ENCODE measurements at places on chromosomes 5 and 9. TPM values are rescaled to one million over a fixed set of nuclear protein-coding genes. Genes with fewer than 3 reads are reported as not detected.

- no peaks in the 10 kb centered on the region for H3K27me3 ChIP-seq
- H3K36me3 ChIP-seq, result no peaks in the 10 kb centered on the region
- H3K27ac ChIP-seq, result no peak overlapping the region
- H3K4me3 ChIP-seq, result no peak overlapping the region
Observed at GRCh38 chr9:24439456-24439855, 106.2 kb downstream of the IZUMO3 start.

GRCh38 chr9:4299005-4299795 is 668 bp downstream of the GLIS3 start:
- DNase-seq, result peak; percentile 76
- peak overlapping the region; percentile 88 for H3K27ac ChIP-seq
- H3K4me1 ChIP-seq, result peaks cover 55% of the 10 kb centered on the region
- H3K27me3 ChIP-seq, result peaks cover 26% of the 10 kb centered on the region

GRCh38 chr5:125106271-125106670 is 359.8 kb upstream of the ZNF608 start:
- no peaks in the 10 kb centered on the region for H3K36me3 ChIP-seq
- no peaks in the 10 kb centered on the region for H3K4me1 ChIP-seq
- H3K4me3 ChIP-seq, result no peak overlapping the region
- no peaks in the 10 kb centered on the region for H3K27me3 ChIP-seq

Gene TPPP
- polyA plus RNA-seq, result 0.83 TPM

GRCh38 chr5:56358703-56359681 is 125.9 kb upstream of the ANKRD55 start:
- no peak for DNase-seq
- H3K27ac ChIP-seq, result no peak overlapping the region
- no peaks in the 10 kb centered on the region for H3K27me3 ChIP-seq
- no peaks in the 10 kb centered on the region for H3K4me1 ChIP-seq
- no peaks in the 10 kb centered on the region for H3K36me3 ChIP-seq

- no peaks in the 10 kb centered on the region for H3K36me3 ChIP-seq
- DNase-seq, result no peak
- H3K27me3 ChIP-seq, result peaks cover 5% of the 10 kb centered on the region
- H3K27ac ChIP-seq, result no peak overlapping the region
- peaks cover 12% of the 10 kb centered on the region for H3K4me1 ChIP-seq
- H3K4me3 ChIP-seq, result no peak overlapping the region
Observed at GRCh38 chr9:137880160-137880975, 2.8 kb downstream of the CACNA1B start.

Gene WNT8A
- polyA plus RNA-seq, result not detected

Gene GNA14
- 1.7 TPM for polyA plus RNA-seq

- H3K36me3 ChIP-seq, result no peaks in the 10 kb centered on the region
- no peak for DNase-seq
- H3K4me3 ChIP-seq, result no peak overlapping the region
- no peaks in the 10 kb centered on the region for H3K27me3 ChIP-seq
- H3K4me1 ChIP-seq, result no peaks in the 10 kb centered on the region
Observed at GRCh38 chr5:109612278-109612905, 77.3 kb upstream of the MAN2A1 start.

Gene GLRA1
- not detected for polyA plus RNA-seq

GRCh38 chr5:147216552-147217154 is 18.2 kb upstream of the STK32A start:
- H3K27me3 ChIP-seq, result peaks cover 4% of the 10 kb centered on the region
- no peak for DNase-seq
- H3K4me3 ChIP-seq, result no peak overlapping the region
- H3K4me1 ChIP-seq, result no peaks in the 10 kb centered on the region

DNA sequence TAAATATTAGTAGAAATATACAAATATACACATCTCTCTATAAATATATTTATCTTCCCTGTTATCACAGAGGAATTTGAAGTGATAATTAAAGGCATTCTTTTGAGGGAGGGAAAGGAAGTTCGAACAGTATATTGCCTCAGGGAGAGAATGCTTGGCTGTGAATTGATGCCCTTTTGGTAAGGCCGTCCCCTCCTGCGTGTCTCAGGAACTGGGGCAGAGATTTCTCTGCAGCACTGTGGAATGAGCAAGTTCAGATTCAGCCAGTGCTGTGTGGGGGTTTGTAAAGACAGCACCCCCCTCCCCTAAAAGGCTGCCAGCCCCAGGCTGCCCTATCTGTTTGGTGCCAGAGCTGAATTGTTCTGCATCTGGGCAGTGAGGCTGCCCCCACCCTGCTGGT is 42.0 kb downstream of the UBE2QL1 start:
- no peak overlapping the region for H3K4me3 ChIP-seq
- H3K27ac ChIP-seq, result no peak overlapping the region
- no peaks in the 10 kb centered on the region for H3K4me1 ChIP-seq
- DNase-seq, result no peak
- no peaks in the 10 kb centered on the region for H3K36me3 ChIP-seq

DNA sequence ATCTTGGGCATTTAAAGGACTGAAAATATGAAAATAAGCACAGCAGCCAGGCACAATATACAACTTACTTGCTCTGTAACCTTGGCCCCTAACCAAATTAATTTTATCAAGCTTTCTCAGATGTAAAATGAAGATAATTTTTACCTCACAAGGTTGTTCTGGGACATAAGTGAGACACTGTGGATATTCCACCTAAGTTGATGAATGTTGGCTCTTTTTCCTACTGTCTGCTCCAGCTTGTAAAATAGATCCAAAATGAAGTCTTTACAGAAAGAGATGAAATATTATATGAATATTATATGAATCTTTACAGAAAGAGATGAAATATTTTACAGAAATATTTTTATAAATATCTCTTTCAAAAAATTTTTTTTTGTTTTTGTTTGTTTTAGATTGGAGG is 270.1 kb downstream of the DNAH5 start:
- no peak overlapping the region for H3K4me3 ChIP-seq
- H3K36me3 ChIP-seq, result no peaks in the 10 kb centered on the region
- H3K27me3 ChIP-seq, result no peaks in the 10 kb centered on the region
- no peak overlapping the region for H3K27ac ChIP-seq
- DNase-seq, result no peak

DNA sequence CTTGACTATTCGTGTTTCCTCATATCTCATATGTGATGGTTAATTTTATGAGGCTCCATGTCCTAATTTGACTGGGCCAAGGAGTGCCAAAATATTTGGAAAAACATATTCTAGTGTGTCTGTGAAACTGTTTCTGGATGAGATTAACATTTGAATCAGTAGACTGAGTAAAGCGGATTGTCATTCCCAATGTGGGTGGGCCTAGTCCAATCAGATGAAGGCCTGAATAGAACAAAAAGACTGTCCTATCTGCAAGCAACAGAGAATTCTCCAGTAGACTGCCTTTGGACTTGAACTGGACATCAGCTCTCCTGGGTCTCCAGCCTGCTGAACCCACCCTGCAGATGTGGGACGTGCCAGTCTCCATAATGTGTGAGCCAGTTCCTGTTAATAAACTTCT is 13.5 kb upstream of the SLCO4C1 start:
- H3K4me1 ChIP-seq, result no peaks in the 10 kb centered on the region
- no peak overlapping the region for H3K27ac ChIP-seq
- H3K27me3 ChIP-seq, result no peaks in the 10 kb centered on the region

Gene ACTBL2
- not detected for polyA plus RNA-seq

DNA sequence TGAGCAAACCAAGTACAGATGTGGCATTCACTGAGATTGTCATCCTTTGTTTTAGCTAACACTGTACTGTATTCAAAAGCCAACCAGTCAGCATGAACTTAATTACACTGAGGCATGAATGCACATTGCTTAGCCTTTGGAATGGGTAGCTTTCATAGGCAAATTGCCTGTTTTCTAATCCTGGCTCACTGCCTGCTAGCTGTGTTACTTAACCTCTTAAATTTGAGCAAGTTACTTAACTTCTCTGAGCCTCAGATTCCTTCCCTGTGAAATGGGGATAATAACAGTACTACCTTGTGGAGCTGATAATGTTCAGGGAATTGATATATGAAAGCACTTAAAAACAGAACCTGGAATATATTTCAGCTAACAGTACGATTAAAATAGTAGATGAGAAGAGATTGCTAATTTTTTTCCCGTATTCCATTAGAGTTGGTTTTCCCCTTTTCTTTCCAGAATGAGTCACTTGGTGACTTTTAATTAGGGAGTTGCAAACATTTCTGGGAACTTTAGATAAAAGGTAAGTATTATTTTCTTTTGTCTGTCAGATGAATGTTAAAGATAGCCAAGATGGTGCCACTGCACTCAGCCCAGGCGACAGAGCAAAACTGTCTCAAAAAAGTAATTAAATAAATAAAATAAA is 43.9 kb downstream of the ARRDC3 start:
- H3K4me1 ChIP-seq, result no peaks in the 10 kb centered on the region
- H3K4me3 ChIP-seq, result no peak overlapping the region
- H3K27ac ChIP-seq, result no peak overlapping the region
- no peaks in the 10 kb centered on the region for H3K27me3 ChIP-seq
- no peaks in the 10 kb centered on the region for H3K36me3 ChIP-seq

GRCh38 chr5:171705036-171705435 is 80.6 kb upstream of the SMIM23 start:
- peaks cover 8% of the 10 kb centered on the region for H3K27me3 ChIP-seq
- H3K4me1 ChIP-seq, result no peaks in the 10 kb centered on the region
- H3K27ac ChIP-seq, result no peak overlapping the region
- H3K36me3 ChIP-seq, result no peaks in the 10 kb centered on the region

DNA sequence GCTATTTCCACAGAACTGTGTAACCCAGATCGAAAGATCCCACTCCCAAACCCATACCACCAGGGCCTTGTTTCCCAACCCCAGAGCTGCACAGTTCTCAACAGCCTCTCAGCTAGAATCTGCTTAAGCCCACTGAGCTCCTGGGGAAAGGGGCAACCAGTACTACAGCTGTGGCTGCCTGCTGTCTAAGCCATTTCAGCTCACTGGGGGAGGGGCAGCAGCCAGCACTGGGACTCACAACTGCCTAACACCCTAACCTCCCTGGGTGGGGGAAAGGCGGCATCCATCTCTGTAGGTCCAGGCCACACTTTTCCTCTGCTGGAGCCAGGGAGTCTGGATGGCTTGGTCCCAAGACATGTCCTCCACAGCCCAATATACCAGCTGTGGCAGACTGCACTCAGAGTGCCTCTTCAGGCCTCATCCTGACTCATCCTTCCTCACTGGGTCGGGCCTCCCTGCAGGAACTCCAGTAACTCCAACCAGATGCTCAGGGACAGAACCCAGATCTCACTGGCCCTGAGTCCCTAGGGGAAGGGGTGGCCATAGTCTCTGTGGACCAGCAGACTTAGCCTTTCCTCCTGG is 241.4 kb downstream of the HINT1 start:
- no peak for DNase-seq
- no peaks in the 10 kb centered on the region for H3K36me3 ChIP-seq
- no peak overlapping the region for H3K27ac ChIP-seq
- H3K27me3 ChIP-seq, result no peaks in the 10 kb centered on the region

GRCh38 chr9:114962809-114963208 is 32.4 kb upstream of the TNFSF8 start:
- no peak overlapping the region for H3K27ac ChIP-seq
- H3K27me3 ChIP-seq, result no peaks in the 10 kb centered on the region
- no peak overlapping the region for H3K4me3 ChIP-seq
- no peak for DNase-seq
- no peaks in the 10 kb centered on the region for H3K36me3 ChIP-seq
- peaks cover 8% of the 10 kb centered on the region for H3K4me1 ChIP-seq

Gene CAST
- polyA plus RNA-seq, result 30.4 TPM

Gene C5orf52
- polyA plus RNA-seq, result not detected

DNA sequence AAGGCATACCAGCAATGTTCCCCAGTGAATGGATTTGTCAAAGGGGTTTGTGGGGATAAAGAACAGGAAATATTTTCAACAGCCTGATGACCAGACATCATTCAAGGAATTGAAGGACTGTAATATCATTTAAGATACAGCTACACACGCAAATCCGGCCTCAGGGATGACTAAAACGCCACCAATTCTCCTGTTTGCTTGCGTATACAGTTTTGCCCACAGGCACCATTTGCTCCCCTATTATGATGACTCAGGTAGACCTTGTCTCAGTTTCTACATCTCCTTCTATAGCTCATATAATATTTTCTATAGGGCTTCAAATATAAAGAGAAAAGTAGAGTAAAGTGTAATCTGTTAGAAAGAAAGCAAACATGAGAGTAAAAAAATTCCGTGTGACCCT is 29.7 kb upstream of the ITGA1 start:
- H3K27ac ChIP-seq, result peak overlapping the region; percentile 52
- H3K27me3 ChIP-seq, result no peaks in the 10 kb centered on the region
- no peaks in the 10 kb centered on the region for H3K36me3 ChIP-seq
- H3K4me1 ChIP-seq, result no peaks in the 10 kb centered on the region
- DNase-seq, result no peak
- no peak overlapping the region for H3K4me3 ChIP-seq

- no peaks in the 10 kb centered on the region for H3K4me1 ChIP-seq
- H3K27ac ChIP-seq, result no peak overlapping the region
- no peak overlapping the region for H3K4me3 ChIP-seq
- H3K27me3 ChIP-seq, result no peaks in the 10 kb centered on the region
Observed at GRCh38 chr9:110538647-110539041, 40.9 kb downstream of the SVEP1 start.

- no peaks in the 10 kb centered on the region for H3K27me3 ChIP-seq
- no peak for DNase-seq
- no peak overlapping the region for H3K4me3 ChIP-seq
- H3K4me1 ChIP-seq, result peaks cover 8% of the 10 kb centered on the region
- no peak overlapping the region for H3K27ac ChIP-seq
Observed at GRCh38 chr5:9149988-9150387, 395.9 kb downstream of the SEMA5A start.

DNA sequence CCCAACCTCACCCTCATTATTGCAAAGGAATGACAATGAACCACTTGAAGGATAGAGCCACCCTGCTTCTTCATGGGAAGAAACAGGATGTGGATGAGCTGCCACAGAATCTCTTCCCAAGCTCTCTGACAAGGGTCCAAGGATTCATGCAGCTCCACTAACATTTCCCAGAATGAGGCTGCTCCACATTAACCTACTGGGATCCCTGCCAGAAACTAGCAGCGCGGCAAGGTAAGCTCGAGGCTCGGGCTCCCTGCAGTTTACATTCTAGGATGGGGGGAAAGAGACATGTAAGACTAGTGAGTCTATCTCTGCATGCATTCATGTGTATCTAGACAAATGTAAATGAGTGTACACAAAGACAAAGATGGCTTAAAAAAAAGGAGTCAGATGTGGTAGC is 12.1 kb downstream of the DCAF12 start:
- H3K36me3 ChIP-seq, result peaks cover 19% of the 10 kb centered on the region
- H3K4me3 ChIP-seq, result no peak overlapping the region
- peaks cover 6% of the 10 kb centered on the region for H3K27me3 ChIP-seq
- peak; percentile 4 for DNase-seq
- H3K27ac ChIP-seq, result no peak overlapping the region
- no peaks in the 10 kb centered on the region for H3K4me1 ChIP-seq

GRCh38 chr5:39713250-39713916 is 288.6 kb upstream of the DAB2 start:
- H3K27me3 ChIP-seq, result no peaks in the 10 kb centered on the region
- no peaks in the 10 kb centered on the region for H3K36me3 ChIP-seq
- no peak overlapping the region for H3K4me3 ChIP-seq
- peaks cover 10% of the 10 kb centered on the region for H3K4me1 ChIP-seq
